Body of pancreas (tissue), 4 donors: ENCODE measurements at places on chromosomes 7 and 10. TPM values are rescaled to one million over a fixed set of nuclear protein-coding genes. Genes with fewer than 3 reads are reported as not detected.
A peak's percentile ranks its signal among the peaks of the same experiment; 100 is the strongest.

LRRD1 gene
- total RNA-seq: not detected

GRCh38 chr10:132054564-132054963, 11.2 kb upstream of the JAKMIP3 start:
- H3K36me3 ChIP-seq: no peaks in the 10 kb centered on the region
- H3K27ac ChIP-seq: no peak overlapping the region
- H3K27me3 ChIP-seq: no peaks in the 10 kb centered on the region
- no peak overlapping the region for H3K4me3 ChIP-seq

DNA sequence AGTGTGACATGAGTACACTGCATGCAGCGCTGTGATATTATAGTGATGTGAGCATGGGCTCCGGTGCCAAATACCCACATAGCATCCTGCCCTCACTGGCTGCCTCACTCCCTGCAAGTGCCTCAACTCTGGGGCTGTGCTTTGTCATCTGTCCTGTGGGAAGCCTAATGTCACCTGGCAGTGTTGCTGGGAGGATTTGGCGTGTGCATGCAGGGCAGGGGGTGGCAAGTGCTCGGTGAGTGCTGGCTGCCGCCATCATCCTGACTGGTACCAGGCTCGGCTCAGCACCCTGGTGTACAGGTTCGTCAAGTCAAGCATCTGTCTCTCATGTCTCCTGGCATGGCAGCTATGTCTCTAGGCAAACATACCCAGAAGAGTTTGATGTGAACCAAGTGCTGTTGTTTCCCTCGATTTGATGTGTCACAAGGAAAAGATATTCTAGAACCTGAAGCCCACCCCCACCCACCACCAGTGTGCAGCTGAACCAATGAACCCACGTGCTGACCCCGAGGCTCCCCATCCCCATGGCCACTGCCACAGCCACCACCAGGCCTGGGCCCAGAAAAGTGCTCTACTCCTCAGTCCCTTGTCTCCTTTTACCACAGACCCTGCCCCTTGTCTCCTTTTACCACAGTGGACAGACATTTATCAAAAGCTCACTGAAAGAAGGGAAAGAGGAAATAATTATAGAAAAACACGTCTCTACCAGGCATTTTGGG, 135.8 kb downstream of the MAPK8 start:
- no peaks in the 10 kb centered on the region for H3K36me3 ChIP-seq
- no peak overlapping the region for H3K27ac ChIP-seq
- H3K27me3 ChIP-seq: no peaks in the 10 kb centered on the region
- DNase-seq: peak; percentile 7
- H3K4me3 ChIP-seq: no peak overlapping the region

DNA sequence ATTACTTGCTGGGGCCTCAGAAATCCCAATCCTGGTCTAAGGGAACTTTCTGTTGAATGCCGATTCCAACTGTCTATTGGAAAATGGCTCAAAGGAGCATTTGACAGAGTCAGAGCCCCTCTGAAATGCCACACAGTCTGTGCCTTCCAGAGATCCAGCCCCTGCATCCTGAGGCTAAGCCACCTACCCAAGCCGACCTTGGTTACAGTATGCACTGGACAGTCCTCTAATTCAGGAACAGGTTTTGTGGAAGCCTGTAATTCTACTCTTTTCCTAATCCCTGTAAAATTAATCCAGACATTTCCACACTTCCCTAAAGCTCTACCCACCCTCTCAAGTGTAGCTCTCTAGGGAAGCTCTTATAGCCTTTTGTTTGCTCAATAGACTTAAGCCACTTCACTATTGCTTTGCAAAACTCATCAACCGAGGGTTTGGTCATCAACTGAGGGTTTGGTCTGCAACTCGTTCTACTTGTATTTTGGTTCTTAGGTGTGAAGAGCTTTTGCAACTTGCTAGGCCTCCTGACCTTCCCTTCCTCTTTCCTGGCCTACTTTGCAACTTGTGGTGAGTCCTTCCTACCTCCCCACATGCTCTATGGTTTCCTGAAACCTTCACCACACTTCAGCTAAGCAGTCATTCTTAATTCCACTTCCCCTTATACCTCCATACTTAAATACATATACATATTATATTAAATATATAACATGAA, 364.8 kb downstream of the SFMBT2 start:
- no peak overlapping the region for H3K27ac ChIP-seq
- no peaks in the 10 kb centered on the region for H3K36me3 ChIP-seq
- no peak for DNase-seq

GRCh38 chr10:69828144-69828870, 26.6 kb downstream of the COL13A1 start:
- H3K4me3 ChIP-seq: no peak overlapping the region
- no peak for DNase-seq
- no peaks in the 10 kb centered on the region for H3K4me1 ChIP-seq
- no peaks in the 10 kb centered on the region for H3K36me3 ChIP-seq

DNA sequence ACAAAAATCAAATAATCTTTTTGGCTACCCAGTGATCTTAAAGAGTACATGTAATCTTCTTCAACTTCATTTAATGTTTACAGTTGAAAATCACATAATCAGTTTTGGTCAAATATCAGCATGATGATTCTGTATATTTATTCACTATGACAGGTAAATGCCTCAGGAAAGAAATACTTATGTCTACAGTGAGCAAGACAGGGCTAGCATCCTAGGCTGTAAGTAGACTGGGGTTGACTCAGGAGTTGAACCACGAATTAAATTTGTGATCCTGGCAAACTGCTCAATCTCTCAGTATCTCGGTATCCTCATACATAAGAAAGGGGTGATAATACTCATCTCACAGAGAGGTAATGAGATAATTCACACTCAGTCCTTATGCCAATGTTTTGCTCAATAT, 71.8 kb downstream of the SEMA3D start:
- H3K27ac ChIP-seq: no peak overlapping the region
- no peak for DNase-seq
- H3K36me3 ChIP-seq: no peaks in the 10 kb centered on the region
- no peaks in the 10 kb centered on the region for H3K4me1 ChIP-seq

DNA sequence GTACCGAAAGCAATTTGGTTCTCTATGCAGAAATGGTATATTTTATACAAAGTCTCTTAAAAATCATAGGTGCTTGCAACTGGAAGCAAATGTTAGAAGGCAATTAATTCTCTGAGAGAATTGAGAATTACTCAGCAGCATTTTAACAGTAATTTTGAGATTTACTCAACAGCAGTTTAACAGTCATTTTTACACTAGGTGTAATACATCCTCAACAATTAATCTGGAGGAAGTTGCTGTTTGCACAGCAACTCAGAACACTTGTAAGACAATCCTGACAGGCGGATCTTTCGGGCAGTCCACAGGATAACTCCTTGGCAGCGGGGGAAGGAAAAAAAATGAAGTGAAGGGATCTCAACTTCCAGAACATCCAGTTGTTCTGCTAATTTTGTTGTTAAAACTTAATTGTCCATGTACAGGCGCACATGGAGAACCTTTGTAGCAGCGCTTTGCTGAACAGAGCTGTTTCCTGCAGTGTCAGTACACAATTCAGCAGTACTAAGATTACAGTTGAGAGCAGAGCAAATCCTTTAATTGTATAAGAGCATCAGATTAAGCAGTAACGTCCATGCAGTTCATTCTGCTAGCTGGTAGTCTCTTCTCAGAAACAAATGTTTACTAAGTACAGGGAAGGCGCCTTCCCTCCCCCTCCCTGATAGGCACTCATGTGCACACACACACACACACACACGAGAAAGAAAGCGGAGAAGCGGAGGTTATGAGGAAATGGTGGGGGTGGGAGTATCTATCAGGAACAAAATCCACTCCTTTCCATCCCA, 43.8 kb downstream of the ENO4 start:
- peaks cover 12% of the 10 kb centered on the region for H3K4me1 ChIP-seq
- no peak overlapping the region for H3K4me3 ChIP-seq
- DNase-seq: no peak
- H3K27me3 ChIP-seq: no peaks in the 10 kb centered on the region
- no peak overlapping the region for H3K27ac ChIP-seq
- no peaks in the 10 kb centered on the region for H3K36me3 ChIP-seq

PPP1R9A gene
- total RNA-seq: 44.2 TPM

FBXL13 gene
- 4.2 TPM for total RNA-seq

GRCh38 chr10:44309939-44310761, 74.7 kb downstream of the CXCL12 start:
- H3K4me3 ChIP-seq: no peak overlapping the region
- no peak for DNase-seq
- peaks cover 10% of the 10 kb centered on the region for H3K4me1 ChIP-seq
- no peaks in the 10 kb centered on the region for H3K36me3 ChIP-seq
- no peak overlapping the region for H3K27ac ChIP-seq
- H3K27me3 ChIP-seq: no peaks in the 10 kb centered on the region

CDHR3 gene
- 1.6 TPM for total RNA-seq

MPP7 gene
- 5.9 TPM for total RNA-seq

NYAP1 gene
- total RNA-seq: 1.3 TPM

- H3K27ac ChIP-seq: no peak overlapping the region
- H3K4me1 ChIP-seq: no peaks in the 10 kb centered on the region
- no peaks in the 10 kb centered on the region for H3K36me3 ChIP-seq
- H3K4me3 ChIP-seq: no peak overlapping the region
- H3K27me3 ChIP-seq: no peaks in the 10 kb centered on the region
These were observed 78.0 kb downstream of the ABCC2 start for GRCh38 chr10:99860466-99860865.

- H3K27ac ChIP-seq: no peak overlapping the region
- H3K4me1 ChIP-seq: no peaks in the 10 kb centered on the region
- no peaks in the 10 kb centered on the region for H3K36me3 ChIP-seq
- no peak for DNase-seq
- H3K4me3 ChIP-seq: no peak overlapping the region
These were observed 32.5 kb upstream of the ERCC6 start for GRCh38 chr10:49571388-49571787.

GPR22 gene
- total RNA-seq: not detected

GRCh38 chr7:155725006-155725355, 80.5 kb downstream of the RBM33 start:
- no peaks in the 10 kb centered on the region for H3K36me3 ChIP-seq
- peaks cover 31% of the 10 kb centered on the region for H3K4me1 ChIP-seq
- H3K4me3 ChIP-seq: no peak overlapping the region
- H3K27me3 ChIP-seq: no peaks in the 10 kb centered on the region

HUS1 gene
- total RNA-seq: 16.9 TPM

ASB10 gene
- total RNA-seq: not detected

DNA sequence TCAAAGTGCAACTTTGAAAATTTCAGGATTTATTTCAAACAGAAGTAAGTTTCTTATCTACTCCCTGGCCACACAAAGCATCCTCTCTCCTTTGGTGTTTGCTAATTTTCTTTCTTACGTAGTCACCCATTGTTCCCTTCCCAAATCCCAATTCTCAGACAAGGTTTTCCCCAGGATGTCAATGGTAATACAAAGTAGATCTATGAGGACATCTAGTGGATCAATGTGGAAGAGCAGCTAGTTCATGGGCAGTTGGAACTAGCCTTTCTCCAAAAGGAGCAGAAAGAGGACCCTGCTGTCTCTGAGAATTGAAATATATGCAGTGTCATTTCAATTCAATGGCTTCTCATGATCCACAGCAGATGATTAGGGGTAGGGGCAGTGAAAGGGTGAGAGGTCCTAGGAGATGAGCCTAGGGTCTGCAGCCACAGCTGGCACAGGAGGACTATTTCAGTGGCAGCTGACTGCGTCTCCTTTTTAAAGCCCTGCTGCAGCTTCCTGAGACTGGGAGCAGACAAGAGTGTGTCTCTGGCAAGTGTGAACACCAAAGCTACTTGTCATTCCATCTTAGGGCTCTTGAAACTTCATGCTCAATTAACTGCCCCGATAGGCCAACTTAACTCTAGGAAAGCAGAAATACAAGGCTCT, 632.6 kb downstream of the KCNMA1 start:
- DNase-seq: no peak
- no peaks in the 10 kb centered on the region for H3K36me3 ChIP-seq
- H3K27me3 ChIP-seq: no peaks in the 10 kb centered on the region
- H3K27ac ChIP-seq: no peak overlapping the region

GRCh38 chr7:74043523-74043951, 15.6 kb downstream of the ELN start:
- H3K4me3 ChIP-seq: no peak overlapping the region
- H3K27me3 ChIP-seq: no peaks in the 10 kb centered on the region
- peak overlapping the region; percentile 83 for H3K27ac ChIP-seq
- DNase-seq: peak; percentile 54
- peaks cover 31% of the 10 kb centered on the region for H3K4me1 ChIP-seq

- H3K4me1 ChIP-seq: no peaks in the 10 kb centered on the region
- no peak overlapping the region for H3K27ac ChIP-seq
- no peaks in the 10 kb centered on the region for H3K36me3 ChIP-seq
- no peak overlapping the region for H3K4me3 ChIP-seq
- H3K27me3 ChIP-seq: no peaks in the 10 kb centered on the region
These were observed 9.4 kb upstream of the PFKP start for GRCh38 chr10:3057946-3058345.

GRCh38 chr10:15430969-15431771, 60.1 kb upstream of the FAM171A1 start:
- H3K27me3 ChIP-seq: no peaks in the 10 kb centered on the region
- H3K27ac ChIP-seq: no peak overlapping the region
- DNase-seq: no peak
- H3K4me3 ChIP-seq: no peak overlapping the region
